NCI-H2029 treated with DMSO at 0.1 percent for 48 hours (cell line): ENCODE measurements at places on chromosomes 11 and 22.

- DNase-seq, result no peak
These were observed 23.6 kb downstream of the SREBF2 start for GRCh38 chr22:41856469-41856868.

GRCh38 chr11:3709977-3710376, 38.8 kb upstream of the CHRNA10 start:
- DNase-seq, result no peak

DNA sequence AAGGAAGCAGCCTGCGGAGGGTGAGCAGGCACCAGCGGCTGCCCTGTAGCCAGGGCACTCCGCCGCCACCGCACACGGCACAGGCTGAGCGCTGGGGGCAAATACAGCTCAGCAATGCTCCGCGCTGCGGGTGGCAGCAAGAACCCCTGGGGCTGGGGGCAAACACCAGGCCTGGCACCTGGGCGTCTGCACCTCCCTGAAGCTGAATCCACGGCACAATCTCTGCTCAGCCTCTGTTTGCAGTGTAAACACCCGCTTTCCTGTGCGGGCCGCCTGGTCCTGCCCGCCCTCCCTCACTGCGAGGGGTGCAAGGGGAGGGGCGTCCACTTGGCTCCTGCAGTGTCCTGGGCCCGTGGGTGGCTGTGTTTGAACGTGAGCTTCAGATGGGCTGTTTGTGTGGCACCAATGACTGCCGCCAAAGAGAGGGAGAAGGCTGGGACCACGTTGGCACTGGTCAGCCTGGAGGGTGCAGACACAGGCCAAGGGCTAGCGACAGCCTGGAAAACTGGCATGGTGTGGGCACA, 14.8 kb upstream of the MPPED1 start:
- no peak for DNase-seq

DNA sequence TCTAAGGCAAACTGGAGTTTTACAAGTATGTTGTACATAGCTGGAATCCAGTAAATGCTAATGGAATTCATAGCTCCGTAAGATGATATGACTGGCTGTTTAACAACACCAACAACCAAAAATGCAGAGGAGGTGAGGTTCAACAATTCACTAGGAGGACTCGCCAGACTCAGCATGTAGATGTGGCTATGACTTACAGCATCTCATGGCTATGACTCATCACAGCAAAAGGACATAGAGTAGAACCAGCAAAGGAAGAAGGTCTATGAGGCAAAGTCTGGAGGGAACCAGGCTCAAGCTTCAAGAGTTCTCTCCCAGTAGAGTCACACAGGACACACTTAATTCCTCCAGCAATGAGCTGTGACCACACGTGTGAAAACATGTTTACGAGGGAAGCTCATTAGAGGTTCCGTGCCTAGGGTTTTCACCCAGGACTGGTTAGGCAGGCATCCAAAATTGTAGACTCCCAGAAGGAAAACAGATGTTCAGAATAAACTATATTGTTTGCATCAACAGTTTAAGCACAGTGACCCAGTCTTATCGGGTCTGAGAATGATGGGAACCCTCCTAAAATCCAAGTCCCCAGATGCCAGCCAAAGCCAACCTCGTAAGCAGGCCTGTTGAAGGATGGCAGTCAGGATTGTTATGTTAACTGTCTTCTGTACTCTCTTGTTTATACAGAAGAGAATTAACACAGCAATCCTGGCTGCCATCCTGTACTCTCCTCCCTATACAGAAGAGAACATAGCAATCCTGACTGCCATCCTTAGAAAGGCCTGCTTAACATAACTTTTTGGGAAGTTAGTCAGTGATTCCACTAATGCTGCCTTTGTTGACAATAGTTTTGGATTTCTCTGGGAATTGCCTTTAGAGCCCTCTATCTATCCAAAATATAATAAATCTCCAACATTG, 116.6 kb downstream of the LARGE1 start:
- DNase-seq, result no peak

DNA sequence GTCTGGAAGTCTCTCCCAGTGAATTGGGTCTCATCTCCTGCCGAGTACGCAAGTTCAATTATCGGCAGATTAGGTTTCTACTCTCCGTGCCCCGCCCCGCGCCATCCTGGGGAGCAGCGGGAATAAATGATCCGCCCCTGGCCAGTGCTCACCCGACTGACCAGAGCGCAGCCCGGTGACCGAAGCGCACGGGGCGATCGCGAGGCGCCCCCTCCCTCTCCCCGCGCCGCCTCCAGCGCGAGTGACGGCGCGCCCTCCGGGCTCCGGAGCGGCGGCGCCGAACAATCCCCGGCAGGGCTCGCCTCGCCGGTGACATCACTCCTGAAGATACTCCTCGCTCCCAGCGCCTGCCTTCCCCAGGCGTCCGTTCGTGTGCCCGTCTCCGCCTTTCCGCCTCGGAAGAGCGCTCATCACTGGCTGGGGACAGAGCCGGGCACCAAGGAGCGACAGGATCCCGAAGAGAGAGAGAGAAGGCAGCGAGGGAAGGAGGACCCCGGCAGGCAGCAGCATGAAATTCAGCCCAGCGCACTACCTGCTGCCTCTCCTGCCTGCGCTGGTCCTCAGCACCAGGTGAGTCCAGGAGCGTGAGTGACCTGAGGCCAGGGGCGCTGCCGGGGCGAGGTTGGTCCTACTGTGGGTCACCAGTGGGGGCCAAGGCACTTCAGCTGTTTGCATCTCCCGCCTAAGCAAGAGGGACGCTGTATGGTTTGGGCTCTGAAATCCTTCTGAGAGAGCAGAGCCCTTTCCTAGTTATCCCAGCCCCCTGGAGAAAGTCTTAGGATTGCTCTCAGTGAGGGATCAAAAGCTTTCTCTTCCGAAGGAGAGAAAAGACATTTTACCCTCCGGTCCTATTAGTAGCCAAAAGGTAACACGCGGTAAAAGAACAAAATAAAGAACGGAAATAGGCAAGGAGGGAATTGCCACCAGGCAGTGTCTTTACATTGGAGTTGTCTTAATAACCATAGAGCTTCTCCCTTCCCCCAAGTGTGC, at the start of gene LUZP2:
Gene LUZP2, plus strand, starts transcription at position 318 of the 990 bp plus-strand sequence.
- no peak for DNase-seq

- no peak for DNase-seq
These were observed 758 bp downstream of the PDXP start for GRCh38 chr22:37659066-37659896.

DNA sequence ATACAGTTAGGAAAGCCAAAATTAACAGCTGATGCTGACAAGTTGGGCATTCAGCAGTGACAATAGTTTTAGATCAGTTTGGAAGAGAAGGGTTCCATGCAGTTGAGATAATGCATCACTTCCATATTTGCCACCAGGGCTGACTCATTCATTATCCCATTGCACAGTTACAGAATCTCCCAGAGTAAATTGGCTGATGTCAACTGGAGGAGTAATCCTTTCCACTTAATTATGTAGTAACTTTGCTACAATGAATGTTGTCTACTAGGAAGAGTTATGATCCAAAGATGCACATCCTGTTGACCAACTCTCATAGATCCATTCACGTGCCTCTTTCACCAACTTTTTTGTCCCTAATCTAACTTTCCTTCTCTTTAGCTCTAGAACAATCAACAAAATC, 123.3 kb upstream of the LUZP2 start:
- DNase-seq, result no peak

GRCh38 chr11:108198833-108199232, 23.6 kb downstream of the NPAT start:
- DNase-seq, result no peak

DNA sequence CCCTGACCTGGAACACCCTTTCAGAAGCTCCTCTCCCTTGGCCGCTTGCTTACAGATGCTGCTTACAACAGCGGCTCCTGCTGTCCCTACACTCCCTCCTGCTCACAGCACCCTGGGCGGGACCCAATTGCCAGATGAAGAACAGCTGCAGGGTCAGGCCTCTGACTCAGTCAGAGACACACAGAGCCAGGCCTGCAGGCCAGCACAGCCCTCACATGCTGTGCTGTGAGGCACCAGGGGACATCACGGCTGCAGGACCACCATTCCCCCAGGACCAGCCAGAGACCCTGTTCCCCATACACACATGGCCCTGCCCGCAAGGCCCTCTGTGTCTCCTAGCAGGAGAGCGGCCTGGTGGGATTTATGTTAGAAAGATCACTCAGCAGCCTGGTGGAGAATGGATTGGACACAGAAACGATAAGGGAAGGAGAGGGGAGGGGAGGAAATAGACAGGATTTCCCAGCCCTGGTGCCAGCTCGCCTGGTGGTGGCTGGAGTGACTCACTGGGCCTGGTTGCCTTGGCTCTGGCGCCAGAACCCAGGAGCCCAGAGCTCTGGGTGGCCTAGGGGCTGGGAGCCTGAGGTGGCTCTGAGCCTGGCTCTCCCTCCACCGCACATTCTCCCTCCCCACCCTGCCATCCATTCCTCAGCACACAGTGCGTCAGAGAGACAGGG, 6.7 kb downstream of the CAPN5 start:
- DNase-seq, result no peak

GRCh38 chr11:13669544-13670488, 1.3 kb downstream of the FAR1 start:
- no peak for DNase-seq

GRCh38 chr22:43293259-43293654, 49.9 kb downstream of the SCUBE1 start:
- peak; percentile 72 for DNase-seq

- no peak for DNase-seq
These were observed 83.7 kb downstream of the MAML2 start for GRCh38 chr11:96259134-96259830.

DNA sequence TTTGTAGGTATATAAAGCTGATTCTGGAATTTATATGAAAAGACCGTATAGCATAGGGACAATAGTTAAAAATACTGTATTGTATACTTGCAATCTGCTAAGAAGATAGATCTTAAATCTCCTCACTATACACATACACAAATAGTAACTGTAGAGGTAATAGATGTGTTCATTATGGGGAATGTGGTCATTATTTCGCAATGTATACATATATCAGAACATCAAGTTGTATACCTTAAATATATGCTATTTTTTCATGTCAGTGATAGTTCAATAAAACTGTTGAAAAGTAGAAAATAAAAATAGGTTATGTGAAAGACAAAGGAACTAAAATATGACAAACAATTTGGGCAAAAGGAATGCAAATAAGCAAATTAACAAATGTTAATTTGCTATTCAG, 35.2 kb upstream of the LIN7C start:
- no peak for DNase-seq

DNA sequence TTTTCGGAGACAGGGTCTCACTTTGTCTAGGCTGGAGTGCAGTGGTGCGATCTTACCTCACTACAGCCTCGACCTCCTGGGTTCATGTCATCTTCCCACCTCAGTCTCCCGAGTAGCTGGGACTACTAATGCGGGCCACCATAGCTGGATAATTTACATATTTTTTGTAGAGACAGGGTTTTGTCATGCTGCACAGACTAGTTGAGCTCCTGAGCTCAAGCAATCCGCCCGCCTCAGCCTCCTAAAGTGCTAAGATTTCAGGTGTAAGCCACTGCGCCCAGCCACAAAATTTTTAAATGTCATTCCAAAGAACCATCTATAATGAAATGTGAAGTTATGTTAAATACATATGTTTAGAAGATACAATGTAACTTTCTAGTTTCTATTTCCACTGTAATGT, 4747.7 kb upstream of the OR11H1 start:
- no peak for DNase-seq

DNA sequence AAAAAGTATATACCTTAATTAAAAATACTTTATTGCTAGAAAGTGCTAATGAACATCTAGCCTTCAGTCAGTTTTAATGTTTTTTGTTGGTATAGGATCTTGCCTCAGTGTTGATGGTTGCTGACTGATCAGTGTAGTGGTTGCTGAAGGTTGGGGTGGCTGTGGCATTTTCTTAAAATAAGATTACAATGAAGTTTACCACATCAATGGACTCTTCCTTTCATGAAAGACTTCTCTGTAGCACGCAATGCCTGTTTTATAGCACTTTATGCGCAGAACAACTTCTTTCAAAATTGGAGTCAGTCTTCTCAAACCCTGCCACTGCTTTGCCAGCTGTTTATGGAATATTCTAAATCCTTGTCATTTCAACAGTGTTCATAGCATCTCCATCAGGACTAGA, 50.6 kb downstream of the LDLRAD3 start:
- no peak for DNase-seq

DNA sequence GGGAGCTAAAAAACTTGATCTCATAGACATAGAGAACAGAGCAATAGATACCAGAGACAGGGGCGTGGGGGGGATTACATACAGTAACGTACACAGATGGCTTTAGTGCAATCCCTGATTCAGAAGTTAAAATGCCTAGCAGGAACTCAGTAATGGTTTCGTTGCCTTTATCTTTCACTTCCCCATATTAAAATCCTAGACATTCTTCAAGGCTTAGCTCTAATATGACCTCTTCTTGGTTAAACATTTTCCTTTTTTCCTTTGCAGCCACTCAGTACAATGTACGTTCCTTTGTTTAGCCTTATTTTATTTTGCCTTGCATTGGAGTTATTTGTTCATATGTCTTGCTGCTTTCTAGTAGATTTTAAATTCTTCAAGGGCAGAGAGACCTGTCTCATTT, 104.9 kb downstream of the C11orf87 start:
- DNase-seq, result no peak

DNA sequence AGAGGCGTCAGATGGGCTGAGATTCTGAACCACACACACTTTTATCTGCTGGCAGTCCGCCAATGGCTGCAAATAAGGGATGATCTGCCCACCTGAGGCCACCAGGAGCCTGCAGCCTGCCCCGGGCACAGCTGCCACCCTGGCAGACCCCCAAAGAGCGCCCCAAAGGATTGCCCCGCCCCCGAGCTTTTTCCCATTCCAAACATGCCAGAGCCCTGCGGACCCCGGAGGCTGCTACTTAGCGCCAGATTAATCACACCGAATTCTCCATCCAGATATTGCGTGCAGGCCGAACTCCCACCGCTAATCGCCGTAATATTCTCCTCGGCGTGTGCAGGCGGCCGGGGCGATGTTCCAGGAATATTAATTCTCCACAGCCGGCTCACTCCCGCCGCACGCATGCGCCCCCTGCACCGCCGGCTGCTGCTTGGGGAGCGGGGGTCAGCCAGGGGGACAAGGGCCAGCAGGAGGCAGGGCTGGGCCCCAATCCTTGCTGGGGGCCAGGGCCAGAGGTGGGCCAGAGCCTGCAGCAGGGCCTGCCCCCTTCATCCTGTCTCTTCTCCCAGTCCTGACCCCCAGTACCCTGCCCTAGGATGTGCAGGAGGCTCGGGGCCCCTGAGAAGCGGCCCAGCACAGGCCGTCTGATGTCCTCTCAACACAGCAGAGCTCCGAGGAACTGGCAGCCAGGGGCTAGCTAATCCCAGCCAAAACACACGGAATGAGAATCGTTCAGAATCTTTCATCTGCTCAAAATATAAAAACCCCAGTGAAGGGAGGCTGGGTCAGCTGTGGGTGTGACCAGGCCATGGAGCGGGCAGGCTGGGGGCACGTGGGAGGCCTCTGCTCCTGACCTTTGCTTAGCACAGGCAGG, 19.5 kb upstream of the TCF20 start:
- DNase-seq, result no peak

GRCh38 chr22:27474711-27475547, 326.6 kb downstream of the MN1 start:
- DNase-seq, result no peak

DNA sequence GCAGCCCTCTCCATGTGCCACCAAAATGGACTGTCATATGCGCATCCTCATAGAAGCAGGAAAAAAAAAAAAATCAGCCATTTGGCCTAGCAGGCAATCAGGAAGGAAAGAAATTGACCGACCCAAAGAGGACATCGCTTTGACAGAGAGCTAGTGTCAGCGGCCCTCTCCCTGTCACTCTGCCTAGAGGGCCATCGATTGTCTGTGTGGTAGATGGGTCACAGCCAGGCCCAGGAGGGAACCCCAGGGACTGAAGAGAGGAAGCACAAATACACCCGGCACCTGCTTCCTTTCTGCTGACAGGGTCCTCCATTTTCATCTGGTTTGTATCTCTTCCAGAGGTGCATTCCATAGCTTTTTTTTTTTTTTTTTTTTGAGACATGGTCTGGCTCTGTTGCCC, 21.8 kb downstream of the VPS37C start:
- DNase-seq, result no peak

- DNase-seq, result no peak
These were observed 2.5 kb upstream of the CAPRIN1 start for GRCh38 chr11:34049028-34049427.
